Activated CD8-positive, alpha-beta memory T cell treated with anti-CD3 and anti-CD28 coated beads for 4 hours (primary cell): ENCODE measurements at places on chromosomes 7 and 10.

DNA sequence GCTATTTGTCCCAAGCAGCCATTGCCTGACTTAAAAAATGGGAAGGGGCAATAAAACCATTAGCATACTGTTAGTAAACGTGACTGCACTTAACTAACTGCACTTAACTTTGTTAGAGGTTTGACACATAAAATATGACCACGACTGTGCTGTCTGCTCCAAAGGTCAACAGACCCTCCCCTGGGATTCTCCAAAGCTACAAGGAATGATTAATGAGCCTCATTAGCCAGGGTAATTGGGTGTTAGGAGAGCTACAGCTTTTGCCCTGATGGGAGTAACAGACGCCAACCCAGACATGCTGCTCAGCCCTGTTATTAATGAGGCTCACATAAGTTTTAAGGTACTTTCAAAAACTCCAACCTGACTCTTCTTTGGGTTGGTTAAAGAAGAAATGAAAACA is 129.4 kb upstream of the PLPP4 start:
- no peak for DNase-seq

DNA sequence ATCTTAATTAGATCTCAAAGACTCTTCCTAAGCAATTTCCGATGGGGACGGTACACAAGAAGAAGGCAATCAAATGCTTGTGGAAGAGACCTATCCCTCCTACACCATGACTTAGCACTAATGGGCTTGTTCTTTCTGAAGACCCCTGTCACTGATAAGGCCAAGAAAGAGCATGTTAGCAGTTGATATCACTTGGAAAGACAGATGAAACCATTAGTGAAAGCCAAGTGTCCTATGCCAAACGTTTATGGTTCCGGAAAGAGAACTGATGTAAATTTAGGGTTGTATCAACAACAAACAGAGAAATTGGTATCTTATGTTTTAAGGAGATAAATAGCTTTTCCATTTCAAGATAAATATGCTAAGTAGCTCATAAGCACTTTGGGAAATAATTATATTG is 6.5 kb downstream of the UROS start:
- DNase-seq, result no peak

DNA sequence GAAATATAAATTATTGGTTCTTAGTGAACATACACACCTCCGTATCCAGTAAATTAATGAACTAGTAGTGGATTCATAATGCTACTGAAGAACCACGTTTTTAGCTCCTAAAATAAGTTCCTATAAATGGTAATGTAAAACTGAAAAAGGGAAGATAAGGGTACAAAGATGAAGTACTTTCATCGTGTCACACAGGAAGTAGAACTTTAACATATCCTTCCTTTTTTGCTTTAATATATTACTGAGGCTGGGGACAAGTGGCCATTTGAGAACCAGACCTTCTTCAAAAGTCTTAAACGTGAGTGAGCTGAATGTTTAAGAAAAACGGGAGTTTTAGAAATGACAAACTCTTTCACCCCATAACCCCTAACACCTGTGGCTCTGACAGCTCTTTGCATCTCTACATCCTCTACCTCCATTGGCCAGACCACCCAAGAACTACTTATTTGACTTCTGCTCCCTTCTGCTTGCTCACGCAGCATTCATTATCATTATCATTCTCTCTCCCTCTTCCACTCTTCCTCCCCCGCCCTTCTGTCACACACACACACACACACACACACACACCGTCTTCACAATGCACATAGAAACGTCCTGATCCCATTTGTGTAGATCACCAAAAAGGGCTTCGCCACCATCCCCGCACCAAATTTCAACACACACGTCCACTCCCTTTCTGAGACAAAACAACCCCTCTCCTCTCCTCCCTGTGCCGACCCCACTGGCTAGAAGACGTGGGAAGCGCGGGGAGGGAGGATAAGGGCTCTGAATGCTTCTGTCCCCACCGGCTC is 677 bp downstream of the SKAP2 start:
- no peak for DNase-seq

- DNase-seq, result no peak
Observed at GRCh38 chr7:135905858-135906257, 71.3 kb downstream of the MTPN start.

DNA sequence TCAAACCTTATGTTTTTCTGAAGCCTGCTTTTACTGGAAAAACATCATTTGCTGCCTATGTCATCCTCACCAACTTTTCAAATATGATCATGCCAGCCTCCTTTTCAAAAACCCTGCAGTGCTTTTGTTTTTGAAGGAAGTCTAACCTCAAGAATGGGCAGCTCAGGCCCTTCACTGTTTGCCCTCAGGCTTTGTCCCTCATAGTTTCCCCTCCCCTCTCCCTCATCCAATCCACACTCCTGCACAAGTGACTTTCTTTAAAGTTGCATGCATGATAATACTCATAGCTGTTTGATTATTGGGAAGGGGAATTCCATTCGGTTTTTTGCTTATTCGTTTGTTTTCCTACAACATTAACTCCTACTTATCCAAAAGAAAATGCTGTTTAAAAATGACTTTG is 219.4 kb downstream of the SEMA3E start:
- no peak for DNase-seq

- no peak for DNase-seq
Observed at GRCh38 chr7:20298486-20298901, 32.2 kb upstream of the ITGB8 start.

DNA sequence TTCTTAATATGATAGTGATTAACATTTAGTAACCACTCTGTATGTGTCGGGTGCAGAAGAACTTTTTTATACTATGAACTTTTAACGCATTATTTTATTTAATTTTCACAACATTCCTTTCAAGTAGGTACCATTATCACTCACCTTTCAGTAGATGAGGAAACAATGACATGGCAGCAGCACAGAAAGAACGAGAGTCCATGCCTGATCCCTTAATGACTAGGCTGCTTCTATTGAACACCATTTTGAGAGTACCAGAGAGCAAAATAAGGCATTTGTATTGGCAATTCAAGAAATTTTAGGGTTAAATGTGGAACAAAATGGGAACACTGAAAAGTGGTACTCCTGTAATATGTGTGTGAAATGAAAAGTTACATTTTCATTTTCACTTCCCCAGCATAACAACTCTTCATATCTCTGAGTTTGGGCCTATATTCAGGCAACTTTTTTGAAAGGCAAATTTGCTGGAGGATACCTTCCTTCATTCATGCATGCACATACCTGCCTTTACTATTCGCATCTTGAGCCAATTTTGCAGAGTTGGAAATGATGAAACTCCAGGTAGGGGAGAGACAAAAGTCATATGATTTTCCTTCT is 12.8 kb downstream of the LRRN3 start:
- no peak for DNase-seq

- no peak for DNase-seq
Observed at GRCh38 chr7:39069031-39069430, 91.3 kb downstream of the POU6F2 start.

DNA sequence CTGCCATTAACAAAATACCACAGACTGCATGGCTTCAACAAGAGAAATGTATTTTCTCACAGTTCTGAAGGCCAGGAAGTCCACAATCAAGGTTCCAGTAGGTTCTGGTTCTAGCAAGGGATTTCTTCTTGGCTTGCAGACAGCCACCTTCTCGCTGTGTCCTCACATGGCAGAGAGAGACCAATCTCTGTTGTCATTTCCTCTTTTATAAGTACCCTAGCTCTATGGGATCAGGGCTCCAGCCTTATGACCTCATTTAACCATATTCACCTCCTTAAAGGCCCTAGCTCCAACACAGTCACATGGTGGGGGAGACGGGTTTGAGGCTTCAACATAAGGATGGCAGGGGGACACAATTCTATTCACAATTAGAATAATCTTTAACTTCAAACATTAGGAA is 23.6 kb downstream of the ABI1 start:
- no peak for DNase-seq
